Gastroesophageal sphincter (tissue), 4 donors: ENCODE measurements at places on chromosomes 4 and X. TPM values are rescaled to one million over a fixed set of nuclear protein-coding genes. Genes with fewer than 3 reads are reported as not detected.

DNA sequence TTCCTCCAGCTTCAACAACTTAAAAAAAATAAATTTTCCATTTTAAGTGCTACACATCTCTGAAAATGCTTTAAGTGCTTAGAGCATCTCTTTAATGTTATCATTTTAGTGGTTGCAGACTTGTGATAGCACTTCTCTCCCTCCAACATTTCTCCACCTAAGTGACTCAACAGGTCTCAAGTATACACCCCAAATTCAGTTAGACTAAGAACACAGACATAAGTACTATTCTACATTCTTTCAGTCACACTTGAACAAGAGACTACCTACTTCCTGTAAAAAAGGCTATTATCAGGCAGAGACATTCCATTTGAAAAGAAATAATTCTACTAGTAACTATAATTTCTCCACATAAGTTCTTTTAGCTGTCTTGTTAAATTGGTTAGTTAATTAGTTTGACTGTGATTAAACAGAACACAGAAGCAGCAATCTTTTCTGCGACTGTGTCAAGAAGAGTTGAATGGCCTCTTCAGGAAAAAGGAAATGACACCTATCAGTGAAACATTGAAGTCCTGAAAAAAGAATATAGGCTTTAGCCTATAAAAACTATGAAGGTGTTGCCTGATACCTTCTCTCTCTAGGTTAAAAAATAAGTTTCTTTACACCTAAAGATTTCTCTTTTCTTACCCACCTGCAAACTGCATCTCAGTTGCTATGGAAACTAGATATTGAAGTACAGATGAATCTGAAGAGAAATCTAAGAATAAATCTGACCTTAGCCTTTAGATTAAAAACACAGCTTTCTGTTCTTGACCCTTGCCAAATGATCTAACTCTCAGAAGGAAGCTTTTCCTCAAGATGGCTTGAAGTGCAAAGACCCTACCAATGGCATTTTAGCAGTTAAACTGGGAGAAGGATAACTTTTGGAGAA lies 18.0 kb downstream of the NAF1 start:
- no peak for ATAC-seq

- peak; percentile 20 for ATAC-seq
These were observed 694 bp downstream of the PDS5A start for GRCh38 chr4:39976945-39977488.

The SYTL4 gene
- 18.6 TPM for total RNA-seq

- ATAC-seq = no peak
These were observed 87.7 kb downstream of the FAM13A start for GRCh38 chr4:88969271-88969670.

- ATAC-seq = no peak
These were observed 1.5 kb upstream of the USP46 start for GRCh38 chr4:52660643-52661042.

- ATAC-seq = peak; percentile 65
These were observed 80.2 kb downstream of the CRMP1 start for GRCh38 chr4:5812506-5813229.

DNA sequence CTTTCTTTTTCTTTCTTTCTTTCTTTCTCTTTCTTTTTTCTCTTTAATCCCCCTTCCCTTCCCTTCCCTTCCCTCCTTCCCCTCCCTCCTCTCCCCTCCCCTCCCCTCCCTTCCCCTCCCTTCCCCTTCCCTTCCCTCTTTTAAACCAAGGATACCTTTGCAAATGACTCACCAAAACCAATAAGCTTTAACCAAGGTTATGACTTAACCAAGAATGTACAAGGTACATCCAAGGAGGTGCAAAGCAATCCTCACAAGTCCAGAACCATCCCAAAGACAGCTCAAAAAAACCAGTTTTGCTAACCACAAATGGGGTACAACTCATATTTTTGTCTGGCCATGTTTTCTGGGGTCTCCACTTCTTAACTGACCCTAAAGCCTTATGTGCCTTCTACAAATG lies 174.7 kb upstream of the PPP1R2C start:
- no peak for ATAC-seq

- ATAC-seq = no peak
These were observed 523.1 kb downstream of the MID1IP1 start for GRCh38 chrX:39324233-39324930.

GRCh38 chr4:173045571-173045970 lies 123.0 kb upstream of the GALNT7 start:
- no peak for ATAC-seq

GRCh38 chrX:55011294-55011693 lies 11.1 kb downstream of the APEX2 start:
- ATAC-seq = no peak

DNA sequence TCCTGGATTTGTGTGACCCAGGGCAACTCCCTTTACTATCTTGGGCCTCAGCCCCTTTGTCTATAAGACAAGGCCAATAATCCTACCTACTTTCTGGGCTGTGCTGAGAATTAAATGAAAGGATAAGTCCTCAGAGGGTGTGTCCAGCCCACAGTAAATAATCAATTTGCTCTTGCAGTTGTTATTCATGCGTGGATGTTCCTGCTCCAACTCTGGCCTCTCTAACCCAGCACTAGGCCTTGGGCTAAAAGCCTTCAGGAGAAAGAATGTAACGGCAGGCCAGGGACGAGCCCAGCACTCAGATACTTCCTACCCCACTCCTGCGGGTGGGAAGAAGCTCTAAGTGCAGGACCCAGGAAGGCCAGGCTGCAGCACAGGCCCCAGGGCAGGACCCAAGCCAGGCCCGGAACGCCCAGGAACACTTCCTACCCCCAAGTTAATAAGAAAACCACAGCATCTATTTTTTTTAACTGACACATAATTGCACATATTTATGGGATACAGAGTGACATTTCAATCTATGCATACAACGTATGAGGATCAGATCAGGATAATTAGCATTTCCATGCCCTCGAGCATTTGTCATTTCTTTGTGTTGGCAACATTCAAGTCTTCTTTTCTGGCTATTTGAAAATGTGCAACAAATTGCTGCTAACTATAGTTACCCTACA lies 179.6 kb upstream of the RBPJ start:
- ATAC-seq = no peak

- ATAC-seq = no peak
These were observed 37.4 kb downstream of the MGARP start for GRCh38 chr4:139242511-139243051.

The BBS12 gene
- 4.7 TPM for total RNA-seq

DNA sequence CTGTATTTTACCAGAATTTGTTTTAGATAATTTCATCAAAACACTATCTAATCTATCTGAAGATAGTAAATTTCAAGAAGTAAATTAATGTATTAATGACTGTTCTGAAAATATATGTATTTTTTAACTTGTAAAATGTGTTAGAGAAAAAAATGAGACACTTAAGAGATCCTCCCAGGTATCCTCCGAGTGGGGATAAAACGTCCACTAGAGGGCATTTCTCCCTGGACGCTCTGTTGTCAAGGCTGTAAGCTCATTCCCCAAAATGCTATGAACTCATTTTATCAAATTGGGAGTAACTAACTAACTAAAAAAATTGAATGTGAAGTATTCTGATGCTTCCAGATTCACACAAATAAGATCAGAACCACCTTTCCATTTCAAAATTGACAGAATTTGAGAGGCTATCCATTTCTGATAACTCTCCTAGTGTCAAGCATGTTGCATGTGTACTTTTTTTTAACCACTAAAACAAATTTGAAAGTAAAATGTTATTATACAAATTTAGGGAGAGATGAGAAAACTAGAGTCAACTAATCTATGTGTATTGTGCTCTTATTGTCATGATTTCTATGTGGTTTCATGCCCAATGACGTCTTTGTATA lies 337.3 kb upstream of the HS3ST1 start:
- ATAC-seq = no peak

DNA sequence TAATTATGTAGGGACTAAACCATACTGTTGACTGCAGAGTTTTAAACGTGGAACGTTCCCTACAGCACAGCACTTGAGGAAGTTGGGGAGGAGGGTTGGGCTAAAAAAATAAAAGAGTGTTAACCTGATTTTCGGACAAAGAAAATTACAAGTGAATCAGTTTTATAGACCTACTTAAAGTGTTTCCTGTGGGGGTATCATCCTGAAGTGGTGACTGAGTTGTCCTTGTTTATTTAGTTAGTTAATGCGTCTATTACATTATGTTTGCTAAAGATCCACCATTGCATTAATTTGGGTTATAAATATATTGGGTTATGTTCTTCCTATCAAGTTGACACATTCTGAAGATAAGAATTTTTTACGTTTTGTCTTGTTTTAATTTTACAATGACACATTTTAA lies 14.7 kb downstream of the UNC5C start:
- no peak for ATAC-seq

GRCh38 chr4:152590179-152591031 lies 54.5 kb upstream of the FBXW7 start:
- peak; percentile 51 for ATAC-seq

- ATAC-seq = no peak
These were observed 52.8 kb upstream of the CD99 start for GRCh38 chrX:2638279-2638678.

The SHISA3 gene
- total RNA-seq = 13.5 TPM

The LIMCH1 gene
- total RNA-seq = 81.6 TPM

The PDZD11 gene
- 33.5 TPM for total RNA-seq

- ATAC-seq = no peak
These were observed 105.5 kb downstream of the MAML3 start for GRCh38 chr4:140048419-140048995.

The NPY2R gene
- not detected for total RNA-seq

The PAGE2 gene
- not detected for total RNA-seq

DNA sequence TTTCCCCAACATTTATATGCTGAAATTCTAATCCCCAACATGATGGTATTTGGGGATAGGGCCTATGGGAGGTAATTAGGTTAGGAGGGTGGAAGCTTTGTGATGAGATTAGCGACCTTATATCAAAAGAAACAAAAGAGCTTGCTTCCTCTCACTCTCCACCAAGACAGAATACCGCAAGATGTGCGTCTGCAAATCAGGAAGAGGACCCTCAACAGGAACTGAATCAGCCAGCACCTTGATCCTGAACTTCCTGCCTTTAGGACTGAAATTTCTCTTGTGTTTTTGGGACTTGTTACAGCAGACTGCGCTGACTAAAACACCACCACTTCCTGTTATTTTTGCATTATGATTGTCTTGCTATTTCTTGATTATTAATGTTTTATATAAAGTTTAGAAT lies 1889.4 kb downstream of the C4orf33 start:
- ATAC-seq = no peak

The NLRP2B gene
- total RNA-seq = not detected

DNA sequence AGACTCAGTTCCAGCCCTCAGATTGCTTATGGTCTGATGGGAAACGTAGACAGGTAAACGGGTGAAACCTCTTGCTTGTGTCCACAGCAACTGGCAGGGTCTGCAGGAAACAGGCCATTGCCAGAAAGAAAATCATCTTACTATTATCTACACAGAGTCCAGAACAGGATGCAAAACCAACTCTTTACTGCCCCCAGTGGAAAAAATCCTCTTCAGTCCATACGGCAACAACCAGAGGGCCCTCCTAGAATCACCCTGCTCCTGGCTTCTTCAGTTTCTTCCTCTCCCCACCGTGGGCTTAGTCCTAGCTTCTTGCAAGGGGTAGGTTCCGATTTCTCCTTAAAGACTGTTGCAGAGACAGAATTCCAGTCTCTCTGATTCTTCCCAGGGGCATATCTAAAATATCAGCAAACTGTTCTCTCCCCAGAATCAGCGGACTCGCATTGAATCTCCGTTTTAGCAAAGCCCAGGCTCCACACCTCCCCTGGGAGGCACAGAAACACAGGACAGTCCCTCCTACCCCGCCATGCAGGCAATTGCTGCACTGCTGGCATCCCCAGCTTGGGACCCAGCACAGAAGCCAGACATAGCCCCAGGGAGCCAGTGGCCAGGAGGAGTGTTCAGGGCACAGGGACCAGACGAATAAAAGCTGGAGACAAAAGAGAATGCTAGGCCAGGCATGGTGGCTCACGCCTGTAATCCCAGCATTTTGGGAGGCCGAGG lies 41.0 kb upstream of the SH3RF1 start:
- ATAC-seq = peak; percentile 57

DNA sequence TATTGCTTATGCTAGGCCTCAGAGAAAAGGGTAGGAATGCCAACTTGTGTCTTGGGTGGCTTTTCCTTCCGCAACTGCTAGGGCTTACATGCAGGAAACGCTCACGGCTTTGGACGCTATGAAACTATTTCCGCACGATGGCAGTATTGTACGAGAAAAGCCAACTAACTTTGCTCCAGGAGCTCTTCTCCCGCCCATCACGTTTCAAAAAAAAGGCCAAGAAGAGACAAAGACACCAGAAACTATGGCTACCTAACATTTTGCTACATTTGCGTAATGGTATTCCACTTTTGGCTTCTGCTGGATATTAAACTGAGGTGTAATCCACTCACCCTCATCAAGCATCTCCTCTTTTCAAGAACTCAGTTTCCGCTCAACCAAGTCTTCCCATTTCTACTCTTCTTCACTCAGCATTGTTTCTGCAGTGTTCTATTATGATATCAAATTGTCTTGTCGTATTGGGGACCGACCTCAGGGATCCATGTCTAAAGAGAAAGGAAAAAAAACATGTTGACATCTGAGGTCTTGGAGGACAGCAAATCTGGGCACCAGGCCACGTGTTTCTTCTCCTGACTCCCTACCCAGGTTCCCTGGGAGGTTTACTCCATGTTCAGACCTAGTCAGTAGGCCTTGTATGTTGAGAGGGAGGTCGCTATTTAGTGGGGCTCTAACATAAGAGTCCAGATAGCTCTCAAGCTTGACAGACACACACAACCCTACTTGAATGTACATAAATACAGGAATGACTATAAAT lies 239.4 kb upstream of the STK26 start:
- peak; percentile 82 for ATAC-seq

GRCh38 chrX:26954029-26954428 lies 509.1 kb downstream of the PPP4R3C start:
- ATAC-seq = no peak

The SPOCK3 gene
- 1.3 TPM for total RNA-seq

DNA sequence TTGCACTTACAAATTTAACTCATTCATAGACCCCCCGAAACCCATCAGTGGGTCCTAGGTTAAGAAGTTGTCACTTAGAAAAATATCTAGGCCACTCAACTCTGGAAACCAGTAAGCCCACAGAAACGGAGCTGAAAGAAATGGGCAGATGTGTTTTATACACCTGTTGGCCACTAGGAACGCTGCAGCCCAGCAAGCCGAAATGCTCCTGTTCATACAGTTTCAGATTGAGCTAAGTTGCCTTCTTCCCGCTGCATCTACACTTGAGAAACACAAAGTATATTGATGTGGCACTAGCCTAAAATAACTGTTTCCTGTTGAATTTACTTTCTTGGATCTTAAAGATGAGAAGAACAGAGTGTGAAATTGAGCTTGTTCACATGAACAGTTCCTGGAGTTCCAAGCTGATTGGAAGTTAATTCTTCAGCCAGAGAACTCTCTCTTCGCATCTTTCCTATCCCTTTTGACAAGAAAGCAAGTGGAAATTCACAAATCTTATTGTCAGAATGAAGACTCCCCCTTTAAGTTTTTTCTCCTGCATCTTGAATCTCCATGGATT lies 174.1 kb downstream of the RBMX2 start:
- ATAC-seq = no peak

GRCh38 chr4:139171876-139172691 lies 4.9 kb downstream of the ELF2 start:
- ATAC-seq = no peak
